Anterior cingulate cortex (tissue), 58 donors: ENCODE measurements at places on chromosomes 2 and 18.

GRCh38 chr2:135636982-135637381, 104.7 kb upstream of the UBXN4 start:
- no peak for DNase-seq

DNA sequence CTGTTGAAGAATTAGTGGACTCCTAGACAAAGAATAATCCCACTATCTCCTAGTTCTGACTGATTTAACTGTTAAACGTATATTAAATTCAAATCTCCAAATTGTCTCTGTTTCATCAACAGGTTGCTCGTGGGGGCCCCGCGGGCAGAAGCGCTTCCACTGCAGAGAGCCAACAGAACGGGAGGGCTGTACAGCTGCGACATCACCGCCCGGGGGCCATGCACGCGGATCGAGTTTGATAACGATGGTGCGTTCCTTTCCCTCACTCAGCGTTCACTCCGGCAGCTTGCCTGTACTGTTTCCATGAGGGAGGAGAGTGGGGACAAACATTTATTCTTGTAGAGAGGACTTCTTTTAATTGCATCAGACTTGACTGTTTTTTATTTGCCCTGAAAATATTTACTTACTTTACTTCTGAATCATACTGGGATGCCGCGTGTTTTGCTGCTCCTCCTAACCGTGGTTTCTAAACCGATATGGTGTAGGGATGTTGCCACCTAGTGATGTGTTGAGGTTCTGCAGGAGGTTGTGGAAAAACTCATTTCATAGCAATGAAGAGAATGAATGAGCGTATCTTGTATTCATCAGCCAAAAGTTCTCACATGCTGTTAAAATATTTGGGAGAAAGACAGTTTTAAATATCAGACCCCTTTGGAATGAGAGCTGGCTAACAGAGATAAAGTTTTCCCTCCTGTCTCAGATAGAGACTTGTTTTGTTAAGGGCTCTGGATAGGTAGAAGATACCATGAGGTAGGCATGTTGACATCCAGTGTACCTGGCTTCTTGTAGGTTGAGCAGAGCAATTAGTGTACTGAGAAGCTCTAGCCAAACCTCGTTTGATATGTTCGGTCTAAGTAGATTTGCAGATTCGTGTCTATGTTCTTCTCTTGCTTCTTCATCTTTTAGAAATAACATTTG, 38.3 kb downstream of the ITGA6 start:
- peak; percentile 4 for DNase-seq

DNA sequence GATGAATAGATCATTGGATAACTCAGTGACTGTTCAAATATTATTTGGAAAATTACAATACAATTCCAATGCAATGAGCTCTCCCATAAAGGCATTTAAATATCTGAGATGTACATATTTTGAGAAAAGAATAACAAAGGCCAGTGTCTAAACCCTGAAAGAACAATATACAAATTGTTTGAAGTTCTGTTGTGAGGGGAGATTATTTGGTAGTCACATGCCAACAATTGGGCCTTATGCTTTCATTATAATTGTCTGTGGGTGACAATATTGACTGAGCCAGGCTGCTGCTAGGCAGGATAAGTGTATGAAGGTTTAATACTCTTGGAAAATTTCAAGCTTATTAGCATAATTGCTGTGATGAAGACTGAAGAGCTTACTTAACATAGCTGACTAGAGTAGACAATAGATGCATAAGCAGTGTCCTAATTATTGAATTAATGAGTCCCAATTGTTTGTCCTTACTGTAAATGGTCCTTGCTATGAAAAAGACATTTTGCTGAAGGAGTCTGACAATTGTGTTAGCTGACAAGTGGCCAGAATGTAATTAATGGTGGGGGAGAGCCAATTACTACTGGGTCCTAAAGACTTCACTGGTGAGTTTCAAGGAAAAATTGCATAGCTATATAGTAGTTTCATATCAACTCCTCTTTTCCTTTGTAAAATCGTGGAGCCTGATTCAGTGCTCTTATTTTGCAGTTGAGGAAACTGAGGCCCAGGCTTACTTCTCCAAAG, 5.0 kb upstream of the SMAD2 start:
- no peak for DNase-seq

- no peak for DNase-seq
Observed at GRCh38 chr2:181104512-181105115, 124.2 kb downstream of the UBE2E3 start.

DNA sequence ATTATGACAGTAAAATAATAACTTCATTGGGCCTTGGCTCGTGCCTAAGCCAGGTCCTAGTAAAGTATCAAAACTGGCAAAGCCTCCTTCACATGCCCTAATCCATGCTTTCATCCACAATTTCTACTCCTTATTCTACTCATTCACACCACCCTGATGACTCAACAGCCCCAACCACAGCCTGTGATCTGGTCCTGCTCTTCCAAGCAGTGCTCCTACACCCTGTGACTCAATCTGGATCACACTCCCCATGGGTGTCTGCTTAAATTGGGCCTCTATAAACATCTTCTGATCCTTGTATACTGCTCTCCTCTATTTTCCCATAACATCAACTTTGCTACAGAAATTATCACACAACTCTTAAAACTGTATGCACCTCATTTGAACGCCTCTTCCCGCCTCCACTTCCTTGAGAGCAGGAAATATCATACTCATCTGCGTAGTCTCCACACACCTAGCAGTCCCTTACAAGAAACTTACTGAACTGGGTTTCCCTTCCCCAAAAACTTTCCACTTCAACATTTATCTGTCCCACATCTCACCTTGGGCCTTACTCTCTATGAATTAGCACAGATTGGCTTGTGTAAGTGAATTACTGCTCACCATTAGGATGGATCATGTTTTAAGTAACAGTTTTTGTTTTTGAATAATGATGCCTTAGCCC, 15.9 kb downstream of the GTF3C3 start:
- no peak for DNase-seq

- no peak for DNase-seq
Observed at GRCh38 chr2:42492691-42493467, 903 bp downstream of the KCNG3 start.

GRCh38 chr2:95539290-95539689, 52.5 kb upstream of the TRIM43 start:
- no peak for DNase-seq

GRCh38 chr2:2739231-2739795, 408.2 kb upstream of the MYT1L start:
- no peak for DNase-seq

DNA sequence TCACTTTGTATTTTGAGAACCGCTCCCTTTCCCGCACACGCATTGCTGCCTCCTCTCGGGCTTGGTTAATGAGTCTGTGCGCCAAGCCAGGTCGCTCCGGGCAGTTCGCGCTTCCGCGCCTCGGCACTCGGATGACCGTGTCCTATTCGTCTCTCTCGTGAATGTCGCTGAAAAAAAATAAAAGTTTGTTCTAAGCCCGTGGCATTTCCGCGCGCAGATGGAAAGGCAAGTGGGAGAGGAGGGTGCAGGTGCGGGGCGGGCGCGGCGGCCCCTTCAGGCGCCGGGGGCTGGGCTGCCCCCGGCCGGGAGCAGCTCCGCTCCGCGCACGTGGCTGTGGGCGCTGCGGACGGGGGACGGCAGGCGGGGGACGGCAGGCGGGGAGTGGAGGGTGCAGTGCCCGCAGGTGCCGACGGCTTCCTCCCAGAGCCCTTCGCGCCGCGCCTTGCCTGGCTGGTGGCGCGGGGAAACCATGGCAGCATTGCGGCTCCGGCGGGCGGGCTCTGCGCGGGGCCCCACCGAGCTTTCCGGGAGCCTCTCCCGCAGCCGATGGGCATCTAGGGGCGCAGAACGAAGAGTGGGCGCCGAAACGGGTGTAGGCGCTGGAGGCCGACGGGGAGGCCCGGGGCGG, 159.6 kb upstream of the SIX2 start:
- no peak for DNase-seq

DNA sequence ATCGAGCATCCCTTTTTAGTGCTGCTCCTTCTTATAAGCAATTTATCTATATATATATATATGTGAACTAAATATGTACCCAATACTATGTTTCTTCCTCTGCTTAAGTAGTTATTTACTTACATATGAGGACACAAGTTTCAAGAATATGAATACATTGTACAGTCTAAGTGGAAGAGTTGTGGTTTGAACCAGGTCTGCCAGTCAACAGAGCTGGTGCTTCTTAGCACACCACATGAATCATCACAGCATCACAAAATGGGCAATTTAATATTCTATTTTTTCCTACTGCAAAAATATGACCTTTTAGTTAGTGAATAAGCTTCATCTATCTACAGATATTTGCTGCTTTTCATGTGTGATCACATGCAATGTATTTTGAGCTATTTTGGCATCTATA, 64.4 kb upstream of the SPAG16 start:
- DNase-seq, result no peak

DNA sequence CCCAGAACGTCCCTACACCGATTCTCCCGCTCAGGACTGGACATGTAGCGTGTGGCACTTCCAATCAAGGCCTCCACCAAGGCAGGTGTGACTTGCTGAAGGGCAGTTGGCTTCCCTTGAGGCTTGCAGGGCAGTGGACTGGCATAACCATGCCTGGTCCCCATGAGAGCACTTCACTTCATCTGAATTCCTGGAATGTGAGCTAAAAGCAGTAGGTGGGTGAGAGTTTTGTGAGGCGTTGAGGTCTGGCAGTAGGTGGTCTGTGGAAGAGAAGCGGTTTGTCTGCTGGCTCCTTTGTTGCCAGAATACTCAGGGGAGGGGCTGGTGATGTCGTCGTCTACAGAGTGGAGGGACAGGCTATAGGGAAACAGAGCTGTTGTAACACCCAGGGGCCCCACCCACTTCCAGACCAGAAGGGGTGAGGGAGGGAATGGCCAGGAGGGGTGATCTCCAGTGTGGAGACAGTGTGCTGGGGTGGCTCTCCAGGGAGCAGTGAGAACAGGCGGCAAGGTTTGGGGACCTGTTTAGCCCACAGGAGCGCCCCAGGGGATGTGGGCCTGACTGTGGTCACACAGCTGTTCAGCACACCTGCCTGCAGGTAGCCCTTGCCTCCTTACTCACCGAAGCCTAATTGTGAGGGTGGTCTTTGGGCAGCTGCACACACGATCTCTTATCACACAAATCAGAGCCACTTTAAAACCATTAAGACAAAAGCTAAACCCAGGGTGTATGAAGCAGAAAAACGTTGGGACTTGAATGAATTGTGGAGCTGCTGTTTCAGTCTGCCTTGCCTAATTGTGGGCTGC, 21.5 kb upstream of the ALKAL2 start:
- DNase-seq, result no peak

GRCh38 chr18:29163596-29163995, 986.7 kb upstream of the CDH2 start:
- no peak for DNase-seq

DNA sequence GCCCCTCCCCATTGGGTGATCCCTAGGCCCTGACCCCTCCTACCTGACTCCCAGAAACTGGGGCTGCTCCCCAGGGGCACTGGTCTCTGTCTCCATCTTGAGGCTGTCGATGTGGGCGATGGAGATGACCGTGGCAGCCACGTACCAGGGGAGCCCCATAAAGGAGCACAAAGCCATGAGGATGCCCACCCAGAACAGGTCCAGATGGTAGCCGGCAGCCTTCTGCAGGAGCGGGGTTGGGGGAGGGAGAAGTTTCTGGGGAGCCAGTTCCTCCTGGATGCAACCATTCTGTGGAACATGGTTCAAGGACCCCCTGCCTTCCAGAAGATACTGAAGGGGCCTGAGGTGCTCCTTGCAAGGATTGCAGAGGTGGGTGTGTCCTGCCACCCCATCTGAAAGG, 34.0 kb downstream of the MTHFD2 start:
- DNase-seq, result no peak

- DNase-seq, result no peak
Observed at GRCh38 chr18:76274468-76275289, 220.4 kb downstream of the ZNF516 start.

DNA sequence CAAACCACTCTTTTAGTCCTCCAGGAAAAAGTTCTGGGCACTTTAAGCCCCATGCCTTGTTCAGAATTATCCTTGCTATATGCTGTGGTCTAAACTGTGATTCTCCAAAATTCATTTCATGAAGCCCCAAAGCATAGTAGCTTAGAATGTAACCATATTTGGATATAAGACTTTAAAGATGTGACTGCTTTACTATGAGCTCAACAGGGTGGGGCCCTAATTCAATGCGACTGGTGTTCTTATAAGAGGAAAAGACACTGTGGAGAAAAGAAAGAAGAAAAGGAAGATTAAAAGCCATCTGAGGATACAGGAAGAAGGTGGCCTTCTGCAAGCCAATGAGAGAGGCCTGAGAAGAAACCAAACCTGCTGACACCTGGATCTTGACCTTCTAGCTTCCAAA, 174.8 kb downstream of the GALNT13 start:
- no peak for DNase-seq

DNA sequence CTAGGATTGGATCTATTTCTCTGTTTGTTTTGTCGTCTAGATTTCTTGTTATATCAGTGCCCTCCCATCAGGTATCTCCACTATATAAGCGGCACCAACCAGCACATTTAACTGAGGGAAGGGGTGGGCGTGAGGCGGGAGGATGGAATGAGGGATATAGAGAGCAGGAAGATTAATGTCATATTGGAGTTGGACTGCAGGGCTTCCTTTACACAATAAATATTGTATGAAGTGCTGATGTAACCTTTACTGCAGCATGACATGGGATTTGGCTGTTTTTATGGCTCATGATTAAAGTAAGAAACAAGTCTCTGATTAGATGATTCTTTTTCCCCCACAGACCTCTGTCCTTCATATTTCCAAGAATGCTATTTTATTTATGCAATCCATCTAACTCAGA, 54.8 kb downstream of the TMEM200C start:
- DNase-seq, result no peak

- no peak for DNase-seq
Observed at GRCh38 chr2:217916504-217917254, 86.1 kb downstream of the TNS1 start.

DNA sequence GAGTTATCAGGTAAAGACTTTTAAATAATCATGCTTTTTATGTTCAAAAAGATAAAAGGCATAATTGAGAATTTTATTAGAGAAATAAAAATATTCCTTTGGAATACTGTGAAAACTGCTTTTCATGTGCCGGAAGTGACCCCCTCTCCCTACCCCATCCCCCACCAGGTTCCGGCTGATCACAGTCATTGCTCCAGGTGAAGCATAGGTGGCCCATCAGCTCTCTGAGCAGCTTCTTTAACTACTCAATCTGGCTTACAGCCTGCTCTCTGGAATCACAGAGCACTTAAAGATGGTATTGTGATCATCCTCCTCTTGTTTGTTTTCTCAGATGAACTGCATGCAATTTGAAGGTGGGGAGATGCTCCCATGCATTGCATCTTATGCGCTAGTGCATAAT, 257.7 kb downstream of the EN1 start:
- DNase-seq, result no peak

- DNase-seq, result peak; percentile 10
Observed at GRCh38 chr2:100262555-100263320, 59.6 kb downstream of the LONRF2 start.
